Non-pigmented ciliary epithelial cell (primary cell): ENCODE measurements at places on chromosomes 7 and 10.

DNA sequence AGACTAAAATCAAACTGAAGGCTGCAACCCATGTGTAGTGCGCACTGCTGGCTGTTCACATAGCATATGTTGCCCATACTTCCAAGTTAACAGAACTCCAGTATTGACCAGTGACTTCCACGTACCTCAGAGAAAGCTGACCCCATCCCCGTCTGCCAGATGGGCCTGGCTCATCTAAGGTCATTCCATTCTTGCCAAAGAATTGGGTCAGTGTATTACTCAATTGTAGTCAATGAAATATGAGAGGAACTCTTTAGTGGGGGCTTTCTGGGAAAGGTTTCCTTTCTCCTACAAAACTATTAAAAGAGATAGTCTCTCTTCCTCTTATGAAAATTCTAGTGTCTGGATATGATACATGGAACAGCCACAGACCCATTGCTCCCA is 238.6 kb downstream of the COBL start:
- DNase-seq: no peak

- no peak for DNase-seq
Measured at GRCh38 chr7:147423875-147424274, 1166.7 kb upstream of the C7orf33 start.

DNA sequence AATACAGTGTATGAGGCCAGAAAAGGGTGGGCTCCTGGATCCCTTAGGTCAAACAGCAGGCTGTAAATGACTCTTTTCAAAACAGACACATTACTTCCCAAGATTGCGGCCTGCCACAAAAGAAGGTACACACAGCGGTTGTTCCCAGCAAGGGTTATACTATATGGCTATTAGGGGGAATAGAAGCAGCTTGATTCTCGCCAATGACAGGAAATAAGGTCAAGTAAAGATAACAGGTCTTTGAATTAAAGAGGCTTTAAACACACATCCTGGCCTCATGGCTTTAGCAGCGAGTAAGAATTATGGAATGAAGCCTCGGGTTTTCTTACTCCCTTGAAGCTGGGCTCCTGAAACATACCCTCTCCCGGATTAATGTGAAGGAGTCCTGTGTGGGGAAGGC is 58.3 kb downstream of the CYP26A1 start:
- no peak for DNase-seq

DNA sequence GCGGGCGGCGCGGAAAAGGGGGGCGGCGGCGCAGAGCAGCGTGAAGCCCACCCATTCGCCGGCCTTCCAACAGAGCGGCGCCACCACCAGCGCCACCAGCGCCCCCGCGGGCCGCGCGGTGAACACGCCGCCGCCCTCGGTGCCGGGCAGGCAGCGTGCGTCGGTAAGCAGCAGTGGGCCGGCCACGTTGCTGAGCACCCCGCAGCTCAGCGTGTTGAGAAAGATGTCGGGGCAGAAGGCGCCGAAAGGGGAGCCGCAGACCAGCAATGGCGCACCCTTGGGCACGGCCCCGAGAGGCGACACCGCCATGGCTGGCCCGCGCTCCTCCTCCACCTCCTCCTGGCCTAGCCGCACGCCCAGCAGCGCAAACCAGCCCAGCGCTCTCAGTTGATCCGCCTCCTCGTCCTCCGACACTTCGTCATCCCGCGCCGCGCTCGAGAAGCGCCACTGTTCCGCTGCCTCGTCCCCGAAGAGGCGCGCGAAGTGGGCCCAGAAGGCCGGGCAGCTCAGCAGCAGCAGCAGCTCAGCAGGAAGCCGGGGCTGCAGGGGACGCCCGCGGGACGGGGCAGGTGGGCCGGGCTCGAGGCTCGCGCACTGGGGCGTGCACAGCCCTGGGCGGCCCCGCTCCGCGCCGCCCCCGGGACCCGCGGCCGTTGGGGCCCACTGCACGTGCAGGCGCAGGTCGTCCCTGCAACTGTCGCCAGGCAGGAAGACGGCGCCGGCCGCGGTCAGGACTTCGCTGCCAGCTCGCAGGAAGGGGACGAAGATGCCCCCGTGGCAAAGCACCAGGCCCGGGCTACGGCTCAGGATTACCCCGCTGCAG is 623 bp downstream of the TYSND1 start:
- no peak for DNase-seq

DNA sequence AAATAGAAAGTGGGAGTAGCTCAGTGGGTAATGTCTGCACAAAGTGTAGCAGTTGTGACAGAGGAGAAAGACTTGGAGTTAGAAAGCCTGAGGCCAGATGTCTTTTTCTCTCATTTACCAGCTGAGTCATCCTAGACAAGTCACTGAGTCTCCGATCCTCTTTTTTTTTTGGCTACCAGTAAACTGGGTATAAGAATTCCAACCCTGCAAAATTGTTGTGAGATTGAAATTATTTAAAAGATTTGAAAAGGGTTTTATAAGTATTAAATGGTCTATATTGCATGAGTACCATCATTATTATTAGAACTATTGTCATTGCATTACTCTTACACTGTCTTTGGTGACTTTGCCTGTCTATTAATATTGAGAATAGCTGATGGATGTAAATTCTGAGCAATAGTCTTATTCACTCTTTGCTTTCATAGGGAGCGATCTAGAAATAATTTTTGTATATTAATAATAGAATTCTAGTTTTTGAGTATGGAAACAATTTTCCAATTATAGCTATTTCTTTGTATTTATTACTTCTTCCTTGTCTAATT is 74.0 kb downstream of the ARID5B start:
- DNase-seq: peak; percentile 40

DNA sequence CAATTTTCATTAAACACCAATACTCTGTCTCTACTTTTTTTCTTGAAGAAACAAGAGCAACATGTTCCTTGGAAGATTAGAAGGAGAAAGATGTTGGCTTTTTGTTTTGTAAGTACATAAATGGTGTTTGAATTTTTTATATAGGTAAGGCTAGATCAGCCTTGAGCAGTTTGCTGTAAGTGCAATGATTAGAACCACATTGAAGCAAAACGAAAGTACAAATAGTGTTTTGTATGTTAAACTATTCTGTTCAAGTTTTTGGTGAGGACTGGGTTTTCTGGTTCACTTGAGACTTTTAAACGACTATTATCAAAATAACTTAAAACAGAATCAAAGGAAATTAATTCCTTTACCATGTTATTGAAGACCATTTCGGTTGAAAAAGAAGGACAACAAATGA is 162.9 kb upstream of the NRP1 start:
- DNase-seq: no peak

DNA sequence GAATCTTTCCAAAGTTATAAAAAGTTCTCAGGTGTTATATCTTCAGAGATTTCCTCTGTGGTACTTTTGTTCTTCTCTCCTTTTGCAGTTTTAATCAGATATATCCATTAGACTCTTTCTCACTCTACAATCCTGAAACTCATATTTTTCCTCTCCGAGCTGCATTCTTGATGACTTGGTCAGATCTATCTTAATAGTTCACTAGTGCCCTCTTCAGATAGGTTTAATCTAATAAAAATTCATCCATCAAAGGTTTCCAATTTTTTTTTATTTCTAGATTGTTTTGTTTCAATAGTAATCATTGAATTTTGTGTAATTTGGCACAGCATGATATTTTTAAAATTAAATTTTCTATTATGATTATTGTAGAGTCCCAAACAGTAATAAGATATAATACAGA is 21.8 kb upstream of the DGKB start:
- DNase-seq: no peak

DNA sequence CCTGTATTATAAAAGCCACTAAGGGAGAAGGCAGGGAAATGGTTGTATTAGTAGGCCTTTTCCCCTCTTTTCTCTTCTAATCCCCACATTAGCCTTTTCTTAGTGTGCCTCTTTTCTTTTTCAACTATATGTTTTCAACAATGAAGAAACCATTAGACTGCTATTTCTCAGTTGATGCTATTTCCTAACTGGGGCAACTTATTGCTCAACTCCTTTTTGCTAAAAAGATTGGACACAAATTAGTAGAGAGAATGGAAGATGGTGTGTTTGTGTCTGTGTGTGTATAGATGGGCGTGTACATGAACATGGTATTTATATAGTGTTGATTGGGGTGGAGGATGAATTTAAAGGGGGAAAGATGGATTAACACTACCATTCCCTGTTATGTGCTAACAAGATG is 28.4 kb downstream of the TBC1D12 start:
- DNase-seq: no peak

DNA sequence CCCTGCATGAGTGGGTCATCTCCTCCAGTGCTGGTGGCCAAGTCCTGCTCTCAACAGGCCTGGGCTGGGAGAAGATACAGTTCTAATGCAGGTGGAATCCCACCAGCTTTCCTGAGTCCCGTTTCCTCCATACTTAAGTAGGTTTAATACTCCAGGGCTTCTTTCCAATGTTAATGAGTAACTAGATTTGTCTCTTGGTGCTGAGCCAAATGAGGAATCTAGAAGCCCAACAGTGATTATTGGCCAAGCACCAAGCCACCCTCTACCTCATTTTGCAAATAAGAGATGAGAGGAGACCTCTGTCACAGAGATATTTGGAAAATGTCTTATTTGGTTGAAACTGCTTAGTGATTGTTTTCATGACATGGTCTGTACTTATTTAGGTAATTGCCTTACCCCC is 37.1 kb downstream of the STARD3NL start:
- no peak for DNase-seq

DNA sequence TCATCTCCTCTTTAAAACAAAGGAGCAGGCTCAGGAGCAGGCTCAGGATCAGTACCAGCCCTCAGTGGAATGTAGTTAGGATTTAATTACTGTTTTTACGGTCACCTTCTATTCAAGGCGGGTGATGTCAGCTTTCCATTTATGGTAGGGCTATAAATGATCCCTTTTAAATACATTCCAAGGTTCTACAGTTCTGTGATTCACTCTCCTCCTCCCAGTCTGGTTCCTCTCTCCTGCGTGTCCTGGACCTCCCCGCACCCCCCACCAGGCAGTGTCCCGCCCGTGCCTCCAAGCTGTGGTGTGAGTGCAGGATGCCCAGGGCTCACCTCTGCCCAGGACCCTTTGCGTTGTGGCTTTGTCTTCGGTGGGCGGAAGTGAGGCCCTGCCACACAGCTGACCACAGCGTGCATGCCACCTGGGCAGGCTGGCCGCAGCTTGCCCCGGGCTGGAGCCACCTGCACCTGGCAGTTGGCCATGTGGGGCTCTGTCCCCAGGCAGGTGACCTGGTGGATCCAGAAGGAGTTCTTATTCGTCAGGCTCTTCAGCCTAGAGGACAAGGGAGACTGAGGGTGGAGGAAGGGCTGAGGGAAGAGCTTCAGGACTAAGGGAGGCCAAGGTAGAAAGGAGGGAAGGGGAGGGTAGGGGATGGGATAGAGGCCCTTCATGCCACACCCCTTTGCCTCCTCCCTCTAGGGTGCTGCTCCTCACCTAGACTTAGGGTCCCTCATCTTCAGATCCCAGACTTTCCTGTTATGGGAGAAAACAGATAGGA is 9.1 kb downstream of the LOXL4 start:
- DNase-seq: no peak

- no peak for DNase-seq
Measured at GRCh38 chr10:125294109-125294508, 133.7 kb upstream of the CTBP2 start.

DNA sequence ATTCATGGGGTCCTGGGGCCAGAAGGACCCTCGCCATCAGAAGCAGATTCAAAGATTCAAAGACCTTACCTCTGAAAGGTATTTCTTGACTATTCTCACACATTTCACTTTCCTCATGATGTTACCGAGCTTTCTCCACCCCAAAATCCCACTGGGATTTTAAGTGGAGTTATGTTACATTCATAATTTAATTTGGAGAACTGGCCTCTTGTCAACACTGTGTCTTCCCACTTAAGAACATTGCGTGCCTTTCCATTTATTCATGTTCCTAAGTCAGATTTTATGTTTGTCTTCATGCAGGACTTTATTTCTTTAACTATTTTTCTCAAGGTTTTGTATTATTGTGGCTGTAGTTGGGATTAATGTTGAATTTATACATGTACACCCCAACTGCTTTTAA is 123.5 kb upstream of the BMPER start:
- DNase-seq: no peak

GRCh38 chr7:126723966-126724544 is 528.7 kb downstream of the GRM8 start:
- DNase-seq: no peak

DNA sequence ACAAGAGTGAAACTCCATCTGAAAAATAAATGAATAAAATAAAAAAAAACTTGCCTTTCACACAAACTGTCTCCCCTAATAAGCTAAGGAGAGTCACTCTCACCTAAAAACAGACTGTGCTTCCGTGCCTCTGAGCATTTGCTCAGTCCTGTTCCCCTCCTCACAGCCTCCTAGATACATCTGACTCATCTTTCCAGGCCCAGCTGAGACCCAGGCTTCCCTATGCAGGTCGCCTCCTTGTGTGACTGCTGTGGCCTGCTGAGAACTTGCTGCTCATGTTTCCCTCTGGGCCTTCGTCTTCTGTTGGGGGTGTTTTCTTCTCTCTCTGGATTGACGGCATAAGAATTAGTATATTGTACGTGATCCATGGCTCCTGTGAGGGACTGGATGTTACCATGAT is 777.7 kb downstream of the LRMDA start:
- DNase-seq: no peak

DNA sequence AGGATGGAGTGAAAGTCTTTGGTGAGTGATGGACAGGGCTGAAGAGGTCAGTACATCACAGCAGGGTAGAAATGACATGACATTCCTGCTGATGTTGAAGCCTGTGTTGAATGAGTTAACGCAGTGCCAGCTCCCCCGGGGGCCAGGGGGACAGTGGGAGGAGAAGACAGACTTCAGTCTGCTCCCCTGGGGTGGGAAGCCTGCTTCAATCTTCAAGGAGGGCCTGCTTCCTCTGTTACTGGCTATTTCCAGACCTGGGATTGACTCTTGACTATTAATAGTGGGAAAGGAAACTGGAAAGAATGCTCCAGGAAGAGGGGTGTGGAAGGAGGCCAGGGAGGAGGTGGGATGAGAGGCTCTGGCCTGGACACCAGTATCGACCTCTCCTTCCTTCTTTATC is 27.2 kb downstream of the PODXL start:
- DNase-seq: no peak

- no peak for DNase-seq
Measured at GRCh38 chr10:69657430-69657829, 27.4 kb downstream of the FAM241B start.

- no peak for DNase-seq
Measured at GRCh38 chr10:76405922-76406321, 974.5 kb downstream of the LRMDA start.

- DNase-seq: no peak
Measured at GRCh38 chr7:130994378-130995115, 260.5 kb upstream of the KLF14 start.

DNA sequence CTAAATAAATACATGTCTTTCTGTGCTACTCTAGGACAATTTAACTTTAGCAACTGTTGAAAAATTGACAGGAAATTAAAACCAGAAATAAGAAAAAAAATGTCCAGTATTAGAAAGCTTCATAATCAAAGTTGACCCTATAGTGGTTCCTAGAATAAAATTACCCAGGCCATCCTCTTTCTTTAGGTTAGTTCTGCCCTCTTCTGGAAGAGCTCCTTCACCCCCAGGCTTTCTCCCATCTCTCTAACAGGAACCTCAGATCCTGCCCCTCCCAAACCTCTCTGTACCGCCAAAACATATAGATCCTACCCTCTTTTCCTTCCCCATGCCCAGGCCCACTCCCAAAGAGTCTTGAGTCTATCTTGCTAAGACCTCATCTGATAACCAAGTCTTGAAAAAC is 159.4 kb upstream of the CDK1 start:
- no peak for DNase-seq
